ENCODE measurements at places on chromosomes 11 and 22.
A peak's percentile ranks its signal among the peaks of the same experiment; 100 is the strongest.

GRCh38 chr22:28379951-28380350 is 299.7 kb downstream of the TTC28 start:
- no peak for DNase-seq

DNA sequence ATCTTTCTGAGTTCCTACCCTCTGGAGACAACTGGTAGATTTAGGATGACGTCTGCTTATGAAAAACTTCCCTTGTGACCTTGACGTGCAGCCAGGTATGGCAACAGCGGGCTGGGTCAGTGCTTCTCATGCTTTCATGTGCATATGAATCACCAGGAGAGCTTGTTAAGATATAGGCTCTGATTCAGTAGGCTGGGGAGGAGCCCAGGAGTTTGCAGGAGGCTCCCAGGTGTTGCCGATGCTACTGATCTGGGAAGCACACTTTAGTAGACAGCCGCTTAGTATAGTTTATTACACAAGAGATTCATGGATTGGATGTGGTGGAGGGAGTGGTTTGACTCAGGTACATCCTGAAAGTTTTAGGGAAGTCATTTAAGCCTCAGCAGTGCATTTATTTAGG is 23.8 kb downstream of the DIXDC1 start:
- no peak for DNase-seq

- peak; percentile 62 for DNase-seq
Measured at GRCh38 chr11:117226388-117227385, 5.2 kb downstream of the PCSK7 start.

GRCh38 chr11:99505316-99505715 is 484.6 kb downstream of the CNTN5 start:
- DNase-seq: no peak

GRCh38 chr11:120527111-120527761 is 15.7 kb downstream of the GRIK4 start:
- no peak for DNase-seq

GRCh38 chr11:68251765-68252164 is 20.0 kb downstream of the C11orf24 start:
- DNase-seq: no peak
